ENCODE measurements at places on chromosomes 11 and 22.

- no peak for DNase-seq
Observed at GRCh38 chr11:2951231-2952110, 22.3 kb upstream of the PHLDA2 start.

- no peak for DNase-seq
Observed at GRCh38 chr11:63747011-63747410, 21.6 kb downstream of the ZFTA start.

GRCh38 chr11:102435688-102436087 is 16.9 kb downstream of the TMEM123 start:
- no peak for DNase-seq

- no peak for DNase-seq
Observed at GRCh38 chr22:41481131-41481830, 12.4 kb downstream of the ACO2 start.

GRCh38 chr22:17347724-17348123 is 21.5 kb upstream of the CECR2 start:
- DNase-seq: no peak

All from smooth muscle cell of the brain vasculature (primary cell).